ENCODE measurements at places on chromosomes 1 and 21. TPM values are rescaled to one million over a fixed set of nuclear protein-coding genes. Genes with fewer than 3 reads are reported as not detected.

DNA sequence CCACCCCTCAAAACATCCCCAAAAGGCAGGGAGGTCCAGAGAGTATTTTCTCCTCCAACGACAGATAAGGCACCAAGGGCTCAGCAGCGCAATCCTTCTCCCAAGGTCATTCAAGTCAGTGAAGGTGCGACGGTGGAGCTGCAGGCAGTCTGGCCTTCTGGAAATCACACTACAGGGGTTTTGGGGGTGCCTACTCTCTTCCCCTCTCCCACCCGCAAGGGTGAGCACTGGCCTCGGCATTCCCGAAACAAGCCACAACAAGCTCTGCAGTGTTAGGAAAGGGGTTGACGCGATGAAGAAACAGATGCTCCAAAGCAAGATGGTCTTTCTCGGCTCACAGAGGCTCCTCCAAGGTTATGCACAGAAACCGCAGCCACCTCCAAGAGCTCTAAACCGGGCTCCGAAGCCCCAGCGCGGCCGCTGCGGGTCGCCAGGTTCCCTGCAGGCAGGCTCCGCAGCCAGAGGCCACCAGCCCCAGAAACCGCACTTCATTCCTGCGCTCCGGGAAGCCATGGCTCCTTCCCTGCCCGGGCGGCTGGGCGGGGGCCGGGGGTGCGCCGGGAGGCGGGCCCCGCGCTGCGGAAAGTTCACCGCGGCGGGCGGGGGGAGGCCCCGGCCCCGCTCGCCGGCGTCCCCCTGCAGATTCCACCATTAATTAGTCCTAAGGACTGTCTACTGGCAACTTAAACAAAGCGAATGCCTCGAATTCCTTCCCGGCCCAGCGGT lies 1.1 kb downstream of the LUZP1 start:
- H3K27me3 ChIP-seq: no peaks in the 10 kb centered on the region
- peak; percentile 58 for DNase-seq
- H3K27ac ChIP-seq: peak overlapping the region; percentile 81
- no peaks in the 10 kb centered on the region for H3K36me3 ChIP-seq

Gene TRMT13
- total RNA-seq: 16.9 TPM

DNA sequence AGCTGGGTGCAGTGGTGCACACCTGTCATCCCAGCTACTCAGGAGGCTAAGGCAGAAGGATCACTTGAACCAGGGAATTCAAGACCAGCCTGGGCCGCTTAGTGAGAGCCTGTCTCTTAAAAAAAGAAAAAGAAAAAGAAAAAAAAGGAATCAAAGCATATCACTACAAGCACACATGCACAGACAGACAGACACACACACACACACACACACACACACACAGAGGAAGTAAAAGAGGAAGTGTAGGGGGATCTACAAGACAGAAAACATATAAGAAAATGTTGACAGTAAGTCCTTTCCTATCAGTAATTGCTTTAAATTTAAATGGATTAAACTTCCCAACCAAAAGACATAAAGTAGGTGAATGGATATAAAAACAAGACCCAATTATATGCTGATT lies 180.3 kb downstream of the FAF1 start:
- H3K36me3 ChIP-seq: peaks cover 6% of the 10 kb centered on the region
- H3K4me1 ChIP-seq: no peaks in the 10 kb centered on the region
- H3K27me3 ChIP-seq: no peaks in the 10 kb centered on the region
- no peak for DNase-seq

Gene TRABD2B
- 62.0 TPM for total RNA-seq

Gene FCRL4
- not detected for total RNA-seq

Data from kidney (tissue), 22 donors.